ENCODE measurements at places on chromosomes 6 and 20.
A peak's percentile ranks its signal among the peaks of the same experiment; 100 is the strongest.

GRCh38 chr6:35412102-35412501, 40.0 kb upstream of the FANCE start:
- H3K4me1 ChIP-seq = peaks cover 5% of the 10 kb centered on the region
- H3K36me3 ChIP-seq = no peaks in the 10 kb centered on the region
- no peaks in the 10 kb centered on the region for H3K27me3 ChIP-seq
- DNase-seq = no peak
- H3K4me3 ChIP-seq = no peak overlapping the region

DNA sequence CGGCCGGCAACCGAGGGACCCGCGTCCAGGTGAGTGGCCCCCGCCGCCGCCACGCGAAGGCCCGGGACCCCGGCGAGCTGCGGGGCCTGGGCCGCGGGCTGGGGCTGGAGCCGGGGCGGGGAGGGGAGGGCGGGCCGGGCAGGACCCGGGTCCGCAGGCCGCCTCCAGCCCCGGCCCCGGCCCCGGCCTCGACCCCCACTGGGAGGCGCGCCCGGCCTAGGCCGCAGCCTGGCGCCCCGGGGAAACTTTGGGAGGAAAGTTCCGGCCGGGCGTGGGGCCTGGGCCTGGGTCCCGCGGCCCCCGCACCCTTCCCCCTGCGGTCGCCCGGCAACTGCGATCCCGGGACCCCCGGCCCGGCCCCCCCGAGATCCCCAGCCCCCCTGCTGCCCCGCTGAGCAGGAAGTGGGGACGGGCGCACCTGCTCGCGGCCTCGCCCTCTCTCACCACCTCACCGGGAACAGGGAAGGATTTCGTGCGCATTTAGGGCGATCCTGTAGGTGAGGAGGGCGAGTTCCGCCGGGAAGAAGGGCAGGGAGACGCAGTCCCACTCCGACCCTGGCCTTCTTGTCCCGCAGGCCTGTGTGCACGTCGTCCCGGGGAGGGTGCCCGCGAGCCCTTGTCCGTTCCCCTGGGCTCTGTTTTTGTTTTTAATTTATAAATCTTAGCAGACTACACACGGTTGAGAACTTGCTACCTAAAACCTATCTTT, 402 bp downstream of the OSBPL2 start:
- no peaks in the 10 kb centered on the region for H3K36me3 ChIP-seq
- peak overlapping the region; percentile 86 for H3K27ac ChIP-seq
- no peak for DNase-seq
- peak overlapping the region; percentile 97 for H3K4me3 ChIP-seq

DNA sequence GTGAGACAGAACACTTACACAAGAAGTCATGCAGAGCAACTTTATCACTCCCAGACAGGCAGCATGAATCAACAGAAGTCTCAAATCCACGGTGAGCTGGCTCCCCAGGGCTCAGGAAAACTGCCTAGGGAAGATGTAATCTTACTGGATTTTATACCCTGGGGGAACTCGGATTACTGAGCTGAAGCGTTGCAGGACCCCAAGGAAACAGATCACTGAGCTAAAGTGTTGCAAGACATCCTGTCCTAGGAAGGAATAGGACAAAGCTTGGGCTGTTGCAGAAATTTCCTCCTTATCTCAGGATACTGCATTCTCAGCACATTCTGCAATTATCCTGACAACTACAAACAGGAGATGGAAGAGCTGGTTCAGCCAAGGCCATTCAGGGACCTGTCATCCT, 224.8 kb downstream of the TFAP2A start:
- no peak overlapping the region for H3K4me3 ChIP-seq
- H3K4me1 ChIP-seq = no peaks in the 10 kb centered on the region
- H3K27me3 ChIP-seq = no peaks in the 10 kb centered on the region
- no peaks in the 10 kb centered on the region for H3K36me3 ChIP-seq

GRCh38 chr6:77040568-77041195, 422.6 kb downstream of the HTR1B start:
- no peaks in the 10 kb centered on the region for H3K36me3 ChIP-seq
- H3K4me3 ChIP-seq = no peak overlapping the region
- DNase-seq = no peak
- no peaks in the 10 kb centered on the region for H3K27me3 ChIP-seq

DNA sequence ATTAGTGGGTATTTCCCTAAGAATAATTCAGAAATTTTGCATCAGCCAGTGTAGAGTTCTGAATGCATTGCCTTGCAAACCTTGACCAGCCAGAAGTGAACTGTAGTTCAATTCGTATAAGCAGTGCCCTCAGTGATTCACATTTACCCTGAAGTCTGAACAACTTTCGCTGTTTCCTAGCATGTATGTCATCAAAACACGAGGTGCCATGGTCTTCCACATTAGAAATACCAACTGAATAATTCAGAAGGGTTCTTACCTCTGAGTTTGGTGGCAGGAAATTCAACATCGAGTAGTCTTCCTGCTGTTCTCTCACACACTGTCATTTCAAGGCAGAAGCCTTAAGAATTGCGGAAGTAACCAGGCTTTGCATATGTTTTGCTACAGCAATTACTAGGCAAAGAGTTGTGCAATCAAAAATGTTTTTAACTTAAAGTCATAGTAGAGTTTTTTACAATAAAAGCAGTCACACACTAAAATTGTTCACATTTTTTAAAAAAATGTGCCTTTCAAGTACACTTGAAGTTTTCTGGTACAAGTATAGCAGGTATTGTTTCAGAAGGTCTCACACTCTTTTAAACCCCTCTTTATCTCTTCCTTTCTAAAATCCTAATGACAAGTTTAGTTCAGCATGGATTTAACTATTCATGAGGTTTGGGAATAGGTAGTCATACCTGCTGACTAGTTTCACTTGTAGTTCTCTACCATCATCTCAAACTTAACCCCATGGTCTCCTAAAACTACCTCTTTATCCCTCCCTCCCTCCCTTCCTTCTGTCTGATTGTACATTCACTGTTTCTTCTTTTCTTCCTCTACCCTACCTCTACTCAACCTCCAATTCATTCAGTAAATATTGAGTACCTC, 118.3 kb downstream of the STXBP5 start:
- H3K27me3 ChIP-seq = no peaks in the 10 kb centered on the region
- H3K4me3 ChIP-seq = no peak overlapping the region
- H3K4me1 ChIP-seq = no peaks in the 10 kb centered on the region
- no peaks in the 10 kb centered on the region for H3K36me3 ChIP-seq
- no peak overlapping the region for H3K27ac ChIP-seq
